ENCODE measurements at places on chromosomes 2 and 18.

DNA sequence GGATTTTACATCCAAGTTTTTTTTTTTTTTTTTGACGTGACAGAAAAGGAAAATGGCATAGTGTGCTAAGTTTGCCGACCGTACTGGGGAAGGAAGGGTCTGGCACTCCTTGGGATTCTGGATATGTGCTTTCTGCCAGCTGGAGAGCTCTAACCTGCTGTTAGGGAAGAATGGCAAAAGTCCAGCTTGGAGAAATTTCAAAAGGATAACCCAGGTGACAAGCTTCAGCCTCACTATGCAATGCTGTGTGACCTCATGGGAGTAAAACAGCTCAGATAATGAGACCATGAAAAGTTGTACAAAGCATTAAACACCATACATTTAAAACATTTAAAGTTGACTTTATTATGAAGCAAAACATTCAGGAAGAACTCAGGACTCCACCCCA, 10.3 kb upstream of the GPR45 start:
- DNase-seq = no peak

DNA sequence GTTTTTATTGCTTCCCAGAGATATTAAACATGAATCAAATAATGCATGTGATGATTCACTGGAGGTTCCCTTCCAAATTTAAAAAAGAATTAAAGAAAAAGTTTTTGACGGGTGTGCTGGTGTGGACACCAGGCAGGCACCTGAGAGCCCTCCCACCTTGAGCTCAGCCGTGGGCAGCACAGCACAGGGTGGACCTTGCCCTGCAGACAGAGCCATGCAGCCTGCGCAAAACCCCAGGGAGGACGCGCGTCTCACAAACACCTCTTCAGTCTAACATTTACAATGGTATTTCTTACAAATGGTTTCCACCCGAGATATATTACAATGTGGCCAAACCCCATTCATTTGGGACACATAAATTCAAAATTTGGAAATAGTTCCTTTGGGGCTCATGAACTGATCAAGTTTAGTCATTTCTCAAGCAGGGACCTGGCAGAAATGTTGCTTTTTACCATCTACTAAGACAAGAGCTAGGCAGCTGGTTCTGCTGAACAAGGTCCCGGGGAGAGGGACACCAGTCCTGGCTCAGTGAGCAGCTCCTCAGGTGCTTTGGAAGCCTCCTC, 45.4 kb downstream of the ODC1 start:
- DNase-seq = no peak

- no peak for DNase-seq
Measured at GRCh38 chr2:168482269-168482668, 26.2 kb downstream of the CERS6 start.

GRCh38 chr18:41216341-41217003, 738.6 kb upstream of the PIK3C3 start:
- DNase-seq = no peak

- no peak for DNase-seq
Measured at GRCh38 chr2:216391401-216391800, 19.1 kb upstream of the MARCHF4 start.

DNA sequence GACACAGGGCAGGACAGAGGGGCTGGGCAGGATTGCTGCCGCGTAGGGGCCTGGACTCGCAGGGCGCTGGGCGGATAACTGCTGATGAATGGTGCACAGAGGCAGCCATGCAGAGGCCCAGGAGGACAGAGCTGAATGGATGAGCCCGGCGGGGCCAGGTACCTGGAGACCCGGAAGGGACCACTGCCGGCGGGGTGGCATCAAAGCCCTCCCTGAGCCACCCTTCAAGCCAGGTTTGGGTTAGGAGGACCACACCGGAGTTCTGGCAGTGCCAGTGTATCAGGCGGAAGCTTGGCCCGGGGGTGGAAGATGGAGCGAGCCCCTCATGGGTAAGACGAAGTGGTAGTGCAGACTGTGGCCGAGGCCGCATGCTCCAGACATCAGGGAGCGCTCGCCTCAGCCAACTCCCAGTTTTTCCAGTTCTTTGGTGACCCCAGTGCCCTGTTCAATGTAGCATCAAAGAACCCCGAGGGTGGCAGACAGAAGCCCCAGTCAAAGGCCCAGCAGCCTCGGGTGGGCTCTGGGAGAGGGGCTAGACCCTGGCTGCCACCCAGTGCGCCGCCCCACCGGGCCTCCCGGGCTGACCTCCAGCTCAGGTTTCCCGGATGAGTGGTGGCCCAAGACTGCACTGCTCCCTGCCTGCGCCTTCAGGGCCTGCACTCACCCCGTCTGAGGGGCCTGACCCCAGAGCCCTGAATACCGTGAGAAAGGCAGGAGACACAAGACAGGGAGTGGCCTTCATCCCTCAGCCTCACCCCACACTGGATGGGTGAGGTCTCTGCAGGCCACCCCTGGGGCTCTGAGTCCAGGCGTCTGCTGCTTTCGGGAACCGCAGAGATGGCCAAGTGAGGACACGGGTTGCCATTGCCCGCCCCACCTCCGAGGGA, 50.9 kb downstream of the ACAA2 start:
- no peak for DNase-seq

- no peak for DNase-seq
Measured at GRCh38 chr2:178109813-178110212, 2.4 kb upstream of the RBM45 start.

DNA sequence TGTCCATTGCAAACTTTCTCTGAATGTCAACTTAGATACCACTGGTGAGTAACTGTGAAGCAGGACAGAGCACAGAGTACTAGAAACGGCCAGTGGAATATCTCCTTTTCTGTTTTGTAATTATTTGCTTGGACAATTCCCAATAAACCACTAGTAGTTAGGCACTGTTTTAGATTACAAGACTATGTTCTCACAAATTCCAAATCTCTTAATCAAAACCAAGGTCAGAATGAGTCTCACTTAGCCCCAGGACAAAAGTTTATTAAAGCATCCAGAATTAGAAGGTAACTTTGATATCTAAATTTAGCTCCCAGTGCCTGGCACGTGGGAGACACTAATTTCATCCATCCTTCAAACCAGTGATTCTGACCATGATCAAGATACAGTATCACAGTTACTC, 89.0 kb downstream of the ZNF521 start:
- DNase-seq = no peak

- peak; percentile 54 for DNase-seq
Measured at GRCh38 chr18:6741232-6741663, 11.7 kb downstream of the ARHGAP28 start.

- DNase-seq = no peak
Measured at GRCh38 chr2:238492840-238493239, 66.1 kb downstream of the ASB1 start.

- DNase-seq = no peak
Measured at GRCh38 chr18:10235661-10235952, 218.8 kb upstream of the APCDD1 start.

DNA sequence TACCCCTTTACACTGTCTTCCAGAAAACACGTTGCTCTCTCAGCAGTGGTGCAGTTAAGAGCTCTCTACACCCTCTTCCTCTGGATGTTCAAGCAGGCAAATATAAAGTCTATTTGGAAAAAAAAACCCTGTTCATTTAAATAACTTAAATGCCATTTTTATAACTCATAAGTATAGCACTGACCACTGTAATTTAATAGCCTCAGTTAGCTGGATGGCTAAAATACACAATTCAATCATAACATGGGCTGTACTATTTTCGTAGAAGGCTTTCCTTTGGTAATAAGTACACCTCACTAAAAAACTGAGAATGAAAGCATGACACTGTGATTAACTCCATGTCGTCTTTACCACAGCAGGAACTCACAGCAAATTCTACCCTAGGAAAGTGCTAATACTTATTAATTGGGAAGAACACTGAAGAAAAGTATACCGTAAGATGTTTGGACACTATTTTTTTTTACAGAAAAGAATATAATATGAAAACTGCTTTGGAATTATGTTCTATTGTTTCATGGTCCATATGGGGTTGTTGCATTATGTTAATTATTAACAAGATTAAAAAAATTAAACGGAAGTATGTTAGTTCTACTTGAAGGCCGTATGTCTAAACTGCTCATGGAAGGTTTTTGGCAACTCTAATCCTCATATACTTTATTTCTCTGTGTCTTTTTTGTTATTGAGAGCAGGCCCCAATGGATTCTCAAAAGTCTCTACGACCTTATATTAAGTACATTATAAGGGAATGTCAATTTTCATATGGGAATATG, 269.1 kb downstream of the ZNF385B start:
- no peak for DNase-seq

DNA sequence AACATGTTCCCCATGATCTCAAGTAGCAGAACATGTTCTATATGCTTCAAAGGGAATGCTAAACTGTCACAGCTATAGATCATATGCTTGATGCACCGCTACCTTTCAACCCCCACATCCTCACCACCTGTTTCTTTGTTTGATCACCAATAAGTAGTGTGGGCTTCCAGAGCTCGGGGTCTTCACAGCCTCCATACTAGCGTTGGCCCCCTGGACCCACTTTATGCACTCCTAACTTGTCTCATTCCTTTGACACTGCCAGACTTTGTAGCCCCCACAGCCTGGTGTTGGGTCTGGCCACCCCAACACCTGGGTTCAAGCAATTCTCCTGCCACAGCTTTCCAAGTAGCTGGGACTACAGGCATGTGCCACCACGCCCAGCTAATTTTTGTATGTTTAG, 11.6 kb upstream of the RBM44 start:
- DNase-seq = no peak

GRCh38 chr2:70301344-70302194, at the start of gene FAM136A:
FAM136A (minus strand) TSS chr2:70302067; CDS start chr2:70302011, 56 bp downstream.
- peak; percentile 91 for DNase-seq

GRCh38 chr2:124805060-124805459, 780.0 kb downstream of the CNTNAP5 start:
- no peak for DNase-seq

DNA sequence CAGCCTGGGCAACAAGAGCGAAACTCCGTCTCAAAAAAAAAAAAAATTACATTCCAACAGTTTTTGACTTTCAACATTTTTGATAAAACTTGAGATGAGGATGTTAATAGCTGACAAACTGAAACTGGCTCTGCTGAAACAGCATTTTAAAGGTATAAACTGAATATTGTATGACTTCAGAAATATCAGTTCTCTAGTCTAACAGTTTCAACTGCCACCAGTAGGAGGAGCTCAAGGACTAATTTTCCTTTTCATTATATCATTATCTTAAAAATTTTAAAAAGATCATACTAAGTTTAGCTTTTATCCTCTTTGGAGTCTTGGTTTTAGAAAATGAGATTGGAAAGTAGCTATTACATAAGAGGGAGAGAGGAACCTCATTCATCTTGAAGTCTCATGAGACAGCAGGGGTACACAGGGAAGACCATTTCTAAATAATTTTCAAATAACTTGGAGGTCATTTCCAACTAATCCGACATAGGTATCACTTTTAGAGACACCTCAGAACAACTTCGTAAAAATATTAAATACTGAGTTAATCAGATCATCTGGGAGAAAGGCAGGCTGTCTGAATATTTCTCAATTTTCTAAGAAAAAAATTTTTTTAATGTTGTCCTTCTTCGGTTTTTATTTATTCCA, 37.6 kb upstream of the MCM6 start:
- no peak for DNase-seq

- no peak for DNase-seq
Measured at GRCh38 chr2:11976073-11976472, 229.6 kb downstream of the LPIN1 start.

DNA sequence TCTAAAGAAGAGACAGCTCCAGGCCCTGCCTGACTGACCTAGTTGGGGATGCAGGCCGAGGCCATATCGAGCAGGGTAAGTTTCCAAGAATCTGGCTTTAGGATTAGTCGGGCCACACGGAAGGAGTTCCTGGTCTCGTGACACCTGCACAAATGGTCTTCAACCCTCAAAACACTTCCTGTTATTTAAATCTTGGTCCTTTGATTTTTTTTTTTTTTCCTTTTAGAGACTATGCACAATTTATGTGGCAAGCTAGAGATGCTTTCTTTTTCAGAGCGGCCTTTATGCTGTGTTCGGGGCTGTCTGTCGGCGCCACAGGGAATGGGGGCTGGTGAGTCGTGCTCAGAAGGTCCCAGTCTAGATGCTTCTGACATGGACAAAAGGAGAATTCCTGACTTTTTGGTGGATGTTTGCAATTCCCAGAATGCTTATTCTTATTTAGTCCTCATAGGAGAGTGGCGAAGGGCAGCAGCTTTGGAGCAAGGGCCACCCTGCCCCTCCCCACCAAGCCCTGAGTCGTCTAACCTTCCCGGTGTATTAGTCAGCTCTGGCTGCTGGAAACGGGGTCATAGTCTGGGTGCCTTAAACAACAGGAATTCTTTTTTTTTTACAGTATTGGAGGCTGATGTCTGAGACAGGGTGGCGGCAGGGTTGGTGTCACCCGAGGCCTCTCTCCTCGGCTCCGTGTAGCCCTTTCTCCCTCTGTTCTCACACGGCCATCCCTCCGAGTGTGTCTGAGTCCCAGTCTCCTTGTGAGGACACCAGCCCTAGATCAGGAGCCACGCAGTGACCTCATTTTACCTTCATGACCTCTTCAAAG, 27.4 kb downstream of the HPCAL1 start:
- no peak for DNase-seq

GRCh38 chr18:47929681-47930198, 719 bp downstream of the SMAD2 start:
- DNase-seq = no peak

GRCh38 chr18:51193621-51194287, 3.7 kb downstream of the MEX3C start:
- no peak for DNase-seq

- no peak for DNase-seq
Measured at GRCh38 chr2:232776435-232776834, at the start of gene KCNJ13. KCNJ13 (minus strand) TSS chr2:232776565; CDS start chr2:232771362, 5,203 bp downstream.

GRCh38 chr2:185979546-185980071, 241.0 kb downstream of the FSIP2 start:
- DNase-seq = no peak

GRCh38 chr2:3176071-3176868, 201.3 kb downstream of the EIPR1 start:
- DNase-seq = no peak

DNA sequence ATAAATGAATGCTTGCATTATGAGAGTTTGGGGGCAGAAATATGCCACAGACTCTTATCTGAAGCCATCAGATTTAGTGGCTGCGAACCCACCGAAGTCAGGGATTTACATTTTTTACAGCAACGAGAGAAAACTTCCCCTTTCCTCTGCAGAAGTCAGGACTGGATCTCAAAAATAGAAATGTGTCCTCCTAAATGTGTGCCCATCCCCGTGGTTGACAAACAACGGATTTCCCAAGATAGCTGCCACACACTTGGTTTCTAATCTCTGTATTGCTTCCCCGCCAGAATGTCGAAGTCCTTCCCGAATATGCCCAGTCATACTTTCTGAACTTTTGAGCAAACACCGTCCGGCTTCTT, 879 bp upstream of the ADAM23 start:
- DNase-seq = no peak

DNA sequence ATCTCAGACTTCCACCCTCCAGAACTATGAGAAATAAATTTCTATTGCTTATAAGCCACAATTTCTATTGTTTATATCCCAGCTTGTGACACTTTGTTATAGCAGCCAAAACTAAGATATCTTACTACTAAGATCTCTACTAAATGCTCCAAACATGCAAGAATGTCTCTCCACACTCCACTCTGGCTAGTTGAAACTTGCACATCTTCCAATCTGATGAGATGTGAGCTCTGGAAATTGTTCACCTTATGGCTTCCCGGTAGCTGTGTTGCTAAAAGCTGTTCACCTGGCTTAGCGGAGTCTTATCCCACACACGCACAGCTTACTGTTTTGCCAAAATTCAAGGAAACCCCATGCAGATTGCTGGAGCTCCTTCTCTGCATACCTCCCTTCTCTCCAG, 43.9 kb downstream of the PKDCC start:
- no peak for DNase-seq

Measured in right hindlimb (tissue), 1 donor.